ENCODE measurements at places on chromosomes 3 and 15.
A peak's percentile ranks its signal among the peaks of the same experiment; 100 is the strongest.

GRCh38 chr3:139522421-139522820 is 17.1 kb downstream of the RBP1 start:
- no peak for DNase-seq

GRCh38 chr15:70341566-70341965 is 243.8 kb upstream of the TLE3 start:
- no peak for DNase-seq

DNA sequence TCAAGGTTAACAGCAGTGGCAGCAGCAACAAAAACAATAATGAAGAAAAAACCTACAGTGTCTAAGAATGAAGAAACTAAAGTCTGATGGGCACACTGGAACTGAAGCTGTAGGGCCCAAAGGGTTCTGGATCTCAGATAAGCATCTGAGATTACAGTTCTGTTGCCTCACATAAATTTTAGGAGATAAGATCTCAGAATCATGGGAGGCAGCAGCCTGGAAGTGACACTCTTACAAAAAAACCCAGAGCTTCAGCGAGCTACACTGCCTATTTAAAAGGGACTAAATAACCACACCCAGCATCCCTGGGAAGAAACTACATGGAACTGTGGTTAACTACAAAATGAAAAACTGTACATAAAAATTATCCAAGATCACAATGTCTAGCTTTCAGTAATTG is 61.2 kb downstream of the PLD1 start:
- no peak for DNase-seq

GRCh38 chr3:27594096-27594690 is 110.0 kb upstream of the SLC4A7 start:
- no peak for DNase-seq

- no peak for DNase-seq
These were observed 372.3 kb upstream of the IL12A start for GRCh38 chr3:159616234-159616825.

DNA sequence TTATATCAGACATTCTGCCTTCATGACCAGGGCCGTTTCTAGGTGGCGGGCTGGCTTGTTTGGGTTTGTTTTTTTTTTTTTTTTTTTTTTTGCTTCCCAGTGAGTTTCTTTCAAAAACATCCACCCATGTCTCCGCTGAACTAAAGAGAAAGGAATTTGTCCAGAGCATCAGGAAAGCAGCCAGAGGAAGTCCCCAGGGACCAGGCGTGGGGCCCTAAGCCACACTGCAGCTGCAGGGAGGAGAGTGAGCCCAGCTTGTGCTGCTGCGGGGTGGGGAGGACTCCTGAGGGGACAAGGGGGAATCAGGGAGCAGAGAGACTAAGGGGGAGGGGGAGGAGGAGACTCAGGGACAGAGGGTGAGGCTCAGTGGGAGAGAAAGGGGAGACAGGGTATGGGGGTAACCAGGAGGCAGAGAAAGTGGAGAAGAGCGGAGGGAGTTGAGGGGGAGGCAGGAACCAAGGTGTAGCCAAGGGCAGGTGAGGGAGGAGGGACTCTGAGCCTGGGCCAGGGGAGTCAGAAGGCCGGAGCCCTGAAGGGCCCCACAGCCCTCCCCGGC is 49.5 kb downstream of the CYP11A1 start:
- peak; percentile 78 for DNase-seq

DNA sequence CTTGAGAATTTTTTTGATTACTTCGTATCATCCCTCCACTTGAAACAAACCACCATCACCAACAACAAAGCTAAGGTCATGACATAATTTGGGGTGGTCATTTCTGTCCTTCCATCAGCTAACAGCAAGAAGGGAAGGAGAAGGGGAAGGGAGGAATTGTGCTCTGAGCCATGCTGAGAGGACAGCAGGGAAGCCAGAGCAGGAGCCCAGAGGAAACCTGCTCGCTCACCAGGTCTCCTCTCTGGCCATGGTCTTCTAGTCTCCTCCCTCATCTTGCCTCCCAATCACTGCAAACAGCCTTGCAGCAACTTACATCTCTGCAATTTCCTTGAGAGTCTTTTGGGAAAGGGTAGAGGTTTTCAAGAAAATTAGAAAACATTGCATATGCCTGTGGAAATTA is 196.7 kb downstream of the SSR3 start:
- DNase-seq: no peak

- no peak for DNase-seq
These were observed 87.8 kb upstream of the RNU6-1 start for GRCh38 chr15:67927501-67928168.

DNA sequence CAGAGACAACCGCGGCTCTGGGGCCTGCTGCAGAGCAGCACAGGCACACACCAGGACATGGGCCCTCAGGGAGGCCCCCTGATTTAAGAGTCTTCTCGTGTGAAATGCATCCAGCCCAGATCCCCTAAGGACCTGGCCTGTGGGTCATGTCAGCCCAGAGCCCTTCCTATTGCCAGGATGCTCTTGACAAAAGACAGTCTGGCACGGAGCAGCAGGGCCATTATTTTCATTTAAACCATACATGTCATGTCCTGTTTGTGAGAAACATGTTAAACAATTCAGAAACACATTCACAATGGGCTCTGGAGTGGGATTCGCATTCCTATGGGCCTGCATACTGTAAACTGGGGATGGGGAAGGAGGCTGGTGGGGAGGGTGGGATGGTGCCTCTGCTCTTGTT is 367.4 kb upstream of the WNT5A start:
- DNase-seq: peak; percentile 52

GRCh38 chr3:11637901-11638458 is 5.7 kb downstream of the VGLL4 start:
- DNase-seq: no peak

Measured in renal cortex interstitium (tissue), 15 donors.